ENCODE measurements at places on chromosomes 13 and 19.

GRCh38 chr13:52892925-52893324 is 44.5 kb upstream of the PCDH8 start:
- no peak for DNase-seq
- H3K4me3 ChIP-seq: no peak overlapping the region
- no peaks in the 10 kb centered on the region for H3K27me3 ChIP-seq
- H3K4me1 ChIP-seq: peaks cover 15% of the 10 kb centered on the region
- no peaks in the 10 kb centered on the region for H3K36me3 ChIP-seq

DNA sequence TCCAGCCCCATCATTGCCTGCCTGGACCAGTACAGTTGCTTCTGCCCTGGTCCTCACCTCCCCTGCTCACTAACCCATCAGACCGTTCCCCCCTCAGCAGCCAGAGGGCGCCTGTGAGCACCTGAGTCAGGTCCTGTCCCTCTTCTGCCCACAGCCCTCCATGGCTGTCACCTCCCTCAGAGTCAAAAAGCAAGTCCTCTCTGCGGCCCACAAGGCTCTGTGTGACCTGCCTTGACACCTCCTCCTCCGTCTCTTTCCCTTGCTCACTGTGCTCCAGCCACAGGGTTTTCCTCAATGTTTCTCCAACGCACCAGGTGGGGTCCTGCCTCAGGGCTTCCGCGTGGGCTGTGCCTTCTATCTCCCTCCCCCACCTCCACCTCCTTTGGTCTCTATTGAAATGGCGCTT is 29.4 kb upstream of the PTPRS start:
- H3K27ac ChIP-seq: no peak overlapping the region
- no peaks in the 10 kb centered on the region for H3K36me3 ChIP-seq
- H3K27me3 ChIP-seq: no peaks in the 10 kb centered on the region
- DNase-seq: no peak
- no peak overlapping the region for H3K4me3 ChIP-seq

DNA sequence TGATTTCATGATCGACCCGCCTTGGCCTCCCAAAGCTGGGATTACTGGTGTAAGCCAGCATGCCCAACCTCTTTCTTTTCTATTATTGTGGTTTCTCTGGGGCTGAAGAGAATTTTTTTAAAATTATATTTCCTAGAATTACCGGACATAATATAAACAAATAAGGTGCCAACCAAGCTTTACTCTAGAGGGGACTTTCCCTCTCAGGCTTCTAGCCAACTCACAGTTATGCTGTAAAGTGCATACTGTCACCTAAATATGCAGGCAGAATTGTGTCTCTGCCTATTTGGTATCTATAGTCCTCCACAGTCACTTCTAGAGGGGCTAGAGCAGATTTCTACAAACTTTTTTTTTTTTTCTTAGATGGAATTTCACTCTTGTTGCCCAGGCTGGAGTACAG is 41.6 kb upstream of the ZNF681 start:
- H3K27ac ChIP-seq: no peak overlapping the region
- no peak for DNase-seq
- no peaks in the 10 kb centered on the region for H3K4me1 ChIP-seq
- no peaks in the 10 kb centered on the region for H3K36me3 ChIP-seq

GRCh38 chr13:102386461-102386860 is 15.4 kb downstream of the FGF14 start:
- H3K27ac ChIP-seq: no peak overlapping the region
- H3K4me1 ChIP-seq: no peaks in the 10 kb centered on the region
- no peaks in the 10 kb centered on the region for H3K36me3 ChIP-seq
- DNase-seq: no peak
- H3K4me3 ChIP-seq: no peak overlapping the region

DNA sequence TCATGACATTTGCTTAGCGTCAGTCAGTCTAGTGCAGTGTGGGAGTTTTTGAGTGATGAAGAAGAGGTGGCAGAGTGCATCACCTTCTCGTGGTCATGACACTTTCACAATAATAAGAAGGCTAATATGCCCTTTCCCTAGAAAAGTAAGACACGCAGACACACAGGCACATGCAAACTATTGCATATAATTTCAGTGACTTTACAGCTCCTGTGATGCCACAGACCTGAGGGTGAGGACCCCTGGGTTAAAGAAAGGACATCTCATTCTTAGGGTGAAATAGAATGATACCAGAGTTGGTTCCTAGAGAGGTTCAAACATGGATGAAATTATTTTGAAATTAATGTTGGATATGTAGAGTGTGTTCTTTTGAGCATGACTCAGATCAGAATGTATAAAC is 300.3 kb downstream of the GPC5 start:
- DNase-seq: no peak
- no peaks in the 10 kb centered on the region for H3K4me1 ChIP-seq
- no peaks in the 10 kb centered on the region for H3K36me3 ChIP-seq
- no peak overlapping the region for H3K27ac ChIP-seq
- H3K4me3 ChIP-seq: no peak overlapping the region
- H3K27me3 ChIP-seq: no peaks in the 10 kb centered on the region

DNA sequence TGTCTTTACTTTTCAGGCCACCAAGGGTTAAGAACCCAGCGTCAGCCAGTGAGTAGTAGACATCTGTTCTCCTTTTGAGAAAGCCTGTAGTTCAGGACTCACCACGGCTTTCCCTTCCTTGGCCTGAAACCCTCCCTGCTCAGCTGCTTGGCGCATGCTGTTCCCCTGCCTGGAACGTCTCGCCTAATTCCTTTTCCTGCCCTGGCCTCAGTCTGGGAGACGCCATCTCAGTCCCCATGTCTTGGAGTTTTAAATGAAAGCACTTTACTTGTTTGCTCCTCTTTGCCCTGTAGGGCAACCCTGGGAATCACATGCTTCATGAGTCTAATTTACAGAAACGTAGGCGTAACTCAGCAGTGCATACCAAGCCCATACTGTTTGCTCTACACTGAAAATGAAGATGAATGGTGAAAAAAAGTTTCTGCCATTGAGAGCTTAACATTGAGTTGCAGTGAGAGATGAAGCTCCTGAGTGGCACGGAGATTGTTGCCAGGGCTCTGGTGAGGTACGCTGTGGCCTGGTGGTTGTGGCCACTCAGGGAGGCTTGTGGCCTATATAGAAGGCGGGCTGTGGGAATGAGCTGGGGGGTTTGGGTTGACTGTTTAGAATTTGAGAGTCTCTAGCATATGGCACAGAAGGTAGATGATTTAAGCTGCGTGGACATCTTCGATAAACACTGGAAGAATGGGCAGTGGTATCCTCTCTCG is 52.8 kb downstream of the GATAD2A start:
- H3K27me3 ChIP-seq: no peaks in the 10 kb centered on the region
- no peak overlapping the region for H3K4me3 ChIP-seq
- peak overlapping the region; percentile 33 for H3K27ac ChIP-seq
- peaks cover 3% of the 10 kb centered on the region for H3K36me3 ChIP-seq

DNA sequence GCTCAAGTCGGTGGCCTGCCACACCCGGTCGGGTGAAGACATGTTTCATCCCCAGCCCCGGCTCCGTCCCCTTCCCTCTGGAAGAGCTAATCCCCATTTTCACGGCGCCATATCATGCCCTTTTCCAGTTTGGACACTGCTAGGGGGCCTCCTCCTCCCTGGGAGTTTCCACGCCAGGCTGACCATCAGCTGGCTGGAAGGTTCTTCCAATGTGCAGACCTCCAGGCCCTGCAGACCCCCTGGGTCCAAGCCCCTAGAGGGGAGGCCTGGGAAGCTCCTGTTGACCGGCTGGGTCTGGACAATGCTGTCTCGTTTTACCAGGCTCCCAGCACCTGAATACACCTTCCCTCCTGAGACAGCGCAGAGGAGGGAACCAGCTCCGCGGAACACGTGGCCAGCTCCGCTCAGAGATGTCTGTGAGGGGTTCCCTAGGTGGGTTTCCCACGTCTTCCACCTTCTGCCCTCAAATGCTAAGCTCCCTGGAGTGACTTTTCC is 44.7 kb upstream of the RANBP3 start:
- peaks cover 31% of the 10 kb centered on the region for H3K36me3 ChIP-seq
- DNase-seq: no peak

DNA sequence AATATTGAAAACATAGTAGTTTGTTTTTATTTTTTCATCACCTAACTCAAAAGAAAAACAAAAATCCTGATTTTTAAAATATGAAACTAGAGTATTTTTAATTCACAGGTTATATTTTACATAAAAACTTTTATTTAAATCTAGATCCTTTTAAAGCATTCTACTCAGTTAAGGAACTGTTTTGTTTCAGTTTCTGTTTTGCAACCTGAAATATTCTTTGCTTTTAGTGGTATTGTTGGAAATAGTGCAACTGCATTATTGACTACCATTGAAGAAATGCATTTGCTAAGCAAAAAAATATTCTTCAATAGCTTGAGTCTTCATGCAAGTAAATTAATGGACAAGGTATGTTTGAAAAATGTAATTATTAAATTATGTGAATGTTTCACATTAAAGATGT is 43.8 kb downstream of the COG6 start:
- no peak for DNase-seq
- H3K27me3 ChIP-seq: no peaks in the 10 kb centered on the region
- no peak overlapping the region for H3K4me3 ChIP-seq
- H3K36me3 ChIP-seq: peaks cover 2% of the 10 kb centered on the region

DNA sequence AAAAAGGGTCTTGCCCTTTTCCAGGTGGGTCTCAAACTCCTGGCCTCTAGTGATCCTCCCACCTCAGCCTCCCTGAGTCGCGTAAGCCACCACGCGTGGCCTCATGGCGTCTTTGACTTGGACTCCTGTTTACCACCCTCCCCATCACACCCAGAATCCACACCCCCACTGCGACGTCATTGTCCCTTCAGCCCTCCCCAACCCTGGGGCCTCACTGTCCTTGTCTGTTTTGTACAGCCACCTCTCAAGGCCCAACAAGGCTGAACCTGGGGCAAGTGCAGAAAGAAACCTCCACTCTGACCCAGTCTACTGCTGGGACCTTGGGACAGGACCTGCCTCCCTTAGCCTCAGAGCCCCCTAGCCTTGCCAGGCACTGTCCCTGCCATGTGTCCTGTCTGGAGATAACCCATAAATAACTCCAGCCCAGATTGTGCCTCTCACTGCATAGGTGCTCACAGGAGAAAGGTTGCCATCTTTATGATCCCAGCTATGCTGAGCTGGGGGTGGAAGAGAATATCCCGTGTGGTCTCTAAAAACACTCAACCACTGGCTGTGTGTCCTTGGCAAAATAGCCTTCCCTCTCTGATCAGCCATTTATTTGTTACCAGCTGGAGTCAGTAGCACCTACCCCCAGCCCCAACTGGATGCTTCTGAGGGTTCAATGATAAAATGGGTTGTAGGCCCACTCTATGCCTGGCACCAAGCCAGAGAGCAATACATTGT is 1.8 kb upstream of the IFI30 start:
- peaks cover 14% of the 10 kb centered on the region for H3K4me1 ChIP-seq
- no peak overlapping the region for H3K4me3 ChIP-seq
- peaks cover 24% of the 10 kb centered on the region for H3K27me3 ChIP-seq

- DNase-seq: no peak
- no peaks in the 10 kb centered on the region for H3K27me3 ChIP-seq
- peaks cover 4% of the 10 kb centered on the region for H3K4me1 ChIP-seq
- H3K27ac ChIP-seq: no peak overlapping the region
Measured at GRCh38 chr13:31245598-31246373, 46.0 kb downstream of the B3GLCT start.

- no peak overlapping the region for H3K27ac ChIP-seq
- H3K4me3 ChIP-seq: no peak overlapping the region
- no peaks in the 10 kb centered on the region for H3K27me3 ChIP-seq
Measured at GRCh38 chr13:83547043-83547442, 335.2 kb downstream of the SLITRK1 start.
